ENCODE measurements at places on chromosomes 13 and 19. TPM values are rescaled to one million over a fixed set of nuclear protein-coding genes. Genes with fewer than 3 reads are reported as not detected.

DNA sequence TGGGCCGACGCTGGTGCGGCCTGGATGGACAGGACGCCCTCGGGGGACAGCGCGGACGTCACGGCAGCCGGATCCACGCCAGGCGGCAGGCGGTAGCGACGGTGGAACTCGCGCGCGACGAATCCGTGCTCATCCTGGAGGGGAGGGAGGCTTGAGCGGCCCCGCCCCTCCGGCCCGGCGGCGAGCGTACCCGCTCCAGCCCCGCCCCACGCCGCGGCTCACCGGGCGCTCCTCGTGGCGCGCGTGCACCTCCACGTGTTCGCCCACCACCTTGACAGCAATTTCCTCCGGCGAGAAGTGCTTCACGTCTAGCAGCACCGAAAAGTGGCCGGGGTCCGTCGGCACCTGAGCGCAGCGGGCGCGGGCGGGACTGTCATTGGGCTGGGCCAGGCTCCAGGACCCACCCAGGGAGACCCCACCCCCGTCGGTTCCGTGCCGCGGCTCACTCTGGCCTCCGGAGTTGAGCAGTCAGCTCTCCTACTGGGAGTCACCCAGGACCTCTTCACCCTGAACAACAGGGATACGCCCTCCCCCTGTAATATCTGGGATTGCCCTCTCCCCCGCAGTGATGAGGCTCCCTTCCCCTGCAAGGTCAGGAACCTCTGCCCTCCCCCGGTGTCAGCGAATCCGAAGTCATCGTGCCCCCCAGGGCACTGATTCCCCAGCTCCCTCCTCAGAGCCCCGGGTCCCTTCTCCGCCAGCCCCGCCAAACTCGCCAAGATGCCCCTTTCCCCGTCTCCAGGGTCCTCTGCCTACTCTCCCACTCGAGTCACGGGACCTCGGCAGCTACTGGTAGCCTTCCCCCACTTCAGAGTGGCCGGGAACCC lies 1.1 kb downstream of the HSPB6 start:
- no peak for DNase-seq

- no peak for DNase-seq
Measured at GRCh38 chr19:54606230-54606629, 12.8 kb downstream of the LILRA1 start.

TEKTIP1 gene
- not detected for total RNA-seq

DNA sequence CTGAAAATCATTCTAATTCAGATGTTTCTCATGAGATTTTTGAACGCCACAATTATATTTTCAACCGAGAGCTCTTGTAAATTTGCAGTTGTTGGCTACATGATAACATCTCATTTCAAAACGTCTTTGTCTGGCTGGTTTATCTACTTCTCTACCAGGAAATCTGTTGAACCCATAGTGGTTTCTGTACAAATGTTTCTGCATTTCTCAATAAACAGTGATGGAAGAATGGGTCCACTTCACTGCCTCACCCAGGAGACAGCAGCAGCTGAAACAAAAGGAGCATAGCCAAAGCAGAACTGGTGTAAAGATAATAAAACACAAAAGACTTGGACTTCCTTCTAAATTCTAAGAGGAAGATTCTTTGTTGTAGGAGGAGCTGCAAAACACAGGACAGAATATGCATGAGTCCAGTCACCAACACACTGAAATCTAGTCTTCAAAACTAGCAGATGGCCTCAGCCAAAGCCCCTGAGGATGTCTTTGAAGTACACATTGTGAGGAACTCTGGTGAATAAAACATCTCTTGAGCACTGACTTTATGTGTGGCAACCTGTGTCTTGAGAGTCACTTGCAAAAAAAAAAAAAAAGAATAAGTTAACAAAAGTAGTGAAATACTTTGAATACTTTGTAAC lies 68.6 kb upstream of the FGF14 start:
- no peak for DNase-seq

DNA sequence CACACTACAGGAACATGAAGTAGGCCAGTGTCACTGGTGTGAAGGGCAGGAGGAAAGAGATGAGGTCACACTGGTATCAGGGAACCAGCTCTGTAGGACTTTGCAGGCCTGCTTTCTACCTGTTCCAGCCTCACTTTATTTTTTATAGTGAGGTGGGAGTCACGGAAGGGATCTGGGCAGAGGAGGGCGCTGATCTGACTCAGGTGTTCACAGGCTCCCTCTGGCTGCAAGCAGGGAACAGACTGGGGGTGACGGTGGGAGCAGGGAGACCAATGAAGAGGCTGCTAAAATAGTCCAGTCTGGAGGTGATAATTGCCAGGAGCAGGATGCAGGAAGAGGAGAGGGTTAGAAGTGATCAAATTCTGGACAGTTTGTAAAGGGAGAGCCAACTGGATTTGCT lies 2.8 kb downstream of the THAP8 start:
- DNase-seq: no peak

- no peak for DNase-seq
Measured at GRCh38 chr13:101218484-101218883, 197.8 kb downstream of the NALCN start.

GFY gene
- not detected for total RNA-seq

PNMA8B gene
- total RNA-seq: 0.16 TPM

- no peak for DNase-seq
Measured at GRCh38 chr19:15442142-15442920, 7.4 kb downstream of the WIZ start.

SEMA6B gene
- total RNA-seq: 483 TPM

GRCh38 chr19:13764821-13765394 lies 586 bp downstream of the MRI1 start:
- DNase-seq: no peak

GRCh38 chr19:2969104-2969504 lies 8.3 kb upstream of the TLE6 start:
- no peak for DNase-seq

GRCh38 chr13:43528992-43529391 lies 257.8 kb downstream of the ENOX1 start:
- no peak for DNase-seq

HSD17B14 gene
- total RNA-seq: 0.59 TPM

- DNase-seq: no peak
Measured at GRCh38 chr19:7393939-7394730, 45.4 kb downstream of the ARHGEF18 start.

DNA sequence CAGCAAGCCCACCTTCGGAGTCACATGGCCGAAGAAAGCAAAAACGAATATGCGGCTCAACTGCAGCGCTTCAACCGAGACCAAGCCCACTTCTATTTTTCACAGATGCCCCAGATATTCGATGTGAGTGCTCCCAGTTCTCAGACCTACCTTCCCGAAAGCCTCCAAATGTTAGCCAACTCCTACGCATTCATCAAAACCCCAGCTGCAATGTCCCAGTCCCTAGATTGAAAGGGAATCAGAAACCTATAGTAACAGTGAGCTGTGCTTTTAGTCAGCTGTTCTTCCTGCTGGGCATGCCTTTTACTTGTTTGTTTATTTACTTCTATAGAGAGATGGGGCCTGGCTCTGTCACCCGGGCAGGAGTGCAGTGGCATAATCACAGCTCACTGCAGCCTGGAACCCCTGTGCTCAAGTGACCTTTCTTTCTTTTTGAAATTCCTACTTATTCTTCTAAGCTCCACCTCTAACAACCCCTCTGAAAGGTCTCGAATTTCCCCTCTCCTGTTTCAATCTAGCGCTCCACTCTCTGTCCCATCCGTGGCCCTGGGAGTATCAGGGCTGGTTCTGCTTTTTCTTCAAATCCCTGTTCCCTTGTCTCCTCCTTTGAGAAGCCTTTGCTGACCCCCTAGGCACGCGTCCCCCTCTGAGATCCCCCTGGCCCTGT lies 4.4 kb downstream of the TRIP10 start:
- DNase-seq: peak; percentile 24

SIGLEC11 gene
- total RNA-seq: not detected

LILRA1 gene
- total RNA-seq: not detected

- no peak for DNase-seq
Measured at GRCh38 chr13:97212004-97212403, 10.1 kb upstream of the MBNL2 start.

DNA sequence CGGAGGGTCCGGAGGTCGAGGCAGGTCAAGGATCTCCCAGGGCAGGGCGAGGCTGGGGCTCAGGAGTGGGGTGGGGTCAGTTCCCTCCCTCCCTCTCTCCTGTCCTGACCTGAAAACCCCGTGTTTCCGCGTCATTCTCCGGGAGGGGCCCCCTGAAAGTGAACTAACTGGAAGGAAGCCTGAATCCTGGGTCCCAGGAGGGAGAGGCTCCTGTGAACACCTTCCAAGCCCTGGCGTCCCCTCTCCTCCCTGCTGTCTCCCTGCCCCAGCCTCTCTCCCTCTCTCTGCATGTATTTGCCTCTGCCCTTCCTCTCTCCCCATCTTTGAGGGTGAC lies 741 bp upstream of the CADM4 start:
- DNase-seq: no peak

KLK15 gene
- total RNA-seq: not detected

- DNase-seq: no peak
Measured at GRCh38 chr13:106112191-106112590, 423.3 kb downstream of the EFNB2 start.

SSC5D gene
- 2.1 TPM for total RNA-seq

ETV2 gene
- total RNA-seq: not detected

DNA sequence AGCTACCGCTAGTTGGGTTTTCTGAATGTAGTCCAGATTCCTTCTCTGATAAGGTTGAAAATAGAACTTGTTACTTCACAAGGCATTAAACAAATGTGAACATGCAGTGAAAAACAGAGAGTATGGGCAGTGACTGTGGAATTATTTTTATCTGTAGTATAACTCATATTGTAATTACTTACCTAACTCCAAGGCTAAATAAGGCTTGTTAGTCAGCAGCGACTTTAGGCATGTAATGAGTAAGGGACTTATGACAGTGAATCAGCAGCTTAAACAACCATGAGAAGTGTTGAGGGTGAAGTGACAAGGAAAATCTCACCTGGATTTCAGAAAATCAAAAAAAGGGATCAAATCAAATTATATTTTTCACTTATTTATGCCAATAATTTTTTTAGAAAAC lies 1719.5 kb upstream of the MIR17HG start:
- peak; percentile 18 for DNase-seq

GRCh38 chr19:54473071-54473891 lies at the start of gene CDC42EP5:
Gene CDC42EP5, minus strand, starts transcription at chr19:54473296. Its CDS starts 7,749 bp downstream, at chr19:54465547.
- peak; percentile 61 for DNase-seq

ECSIT gene
- total RNA-seq: 52.7 TPM

- DNase-seq: no peak
Measured at GRCh38 chr19:15374796-15375440, 4.7 kb downstream of the AKAP8 start.

DNA sequence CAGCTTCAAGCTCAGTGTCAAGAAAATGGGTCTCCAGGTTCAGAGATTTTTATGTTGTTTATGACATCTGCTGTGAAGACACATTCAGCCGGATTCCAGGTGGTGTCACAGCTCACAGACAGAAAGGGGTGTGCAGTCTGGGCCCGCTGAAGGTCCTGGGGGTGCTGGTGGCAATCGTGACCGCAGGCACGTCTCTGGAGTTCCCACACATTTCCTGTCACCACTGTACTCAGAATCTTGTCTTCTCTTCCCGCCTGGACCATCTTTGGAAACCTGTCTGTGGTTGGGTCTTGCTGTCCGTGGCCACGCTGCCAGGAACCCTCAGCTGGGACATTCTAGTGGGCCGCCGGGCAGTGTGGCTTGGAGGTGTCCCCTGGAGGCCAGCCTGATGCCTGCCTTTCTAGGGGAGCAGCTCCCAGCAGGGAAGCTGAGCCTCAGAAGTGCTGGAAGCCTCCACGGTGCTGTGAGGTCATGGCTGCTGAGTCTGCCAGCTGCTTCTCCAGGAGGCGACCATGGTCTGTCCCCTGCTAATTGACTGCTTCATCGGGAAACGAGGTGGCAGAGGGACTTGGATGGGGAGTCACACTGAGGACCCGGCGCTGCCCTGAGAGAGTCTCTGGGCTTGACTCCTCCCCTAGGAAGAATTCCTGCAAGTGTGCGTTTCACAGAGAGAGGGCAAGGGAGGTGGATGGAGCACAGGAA lies 3.7 kb downstream of the TEX29 start:
- DNase-seq: peak; percentile 32

SULT2B1 gene
- not detected for total RNA-seq

DNA sequence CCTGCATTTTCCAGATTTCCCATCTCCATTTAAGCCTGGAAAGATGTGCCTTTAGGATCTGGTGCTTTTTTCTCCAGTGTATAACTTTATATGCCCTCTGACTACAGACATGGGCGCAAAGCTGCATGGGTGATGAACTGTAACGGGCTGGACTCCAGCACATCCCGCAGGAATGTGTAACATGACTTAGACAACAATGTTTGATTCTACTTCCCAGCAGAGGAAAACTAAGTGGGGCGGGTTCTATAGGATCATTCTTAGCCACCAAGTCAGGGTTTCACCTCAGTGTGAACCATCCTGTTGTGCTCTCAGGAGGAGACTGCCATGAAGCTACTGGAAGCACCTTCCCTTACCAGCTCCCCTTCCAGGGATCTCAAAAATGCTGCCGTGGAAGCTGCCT lies 93.2 kb upstream of the SERP2 start:
- DNase-seq: no peak
